ENCODE measurements at places on chromosomes 1 and 21.

GRCh38 chr1:154810571-154810970 is 59.5 kb downstream of the KCNN3 start:
- no peak for DNase-seq

- no peak for DNase-seq
Observed at GRCh38 chr21:39006571-39007311, 176.5 kb downstream of the PSMG1 start.

DNA sequence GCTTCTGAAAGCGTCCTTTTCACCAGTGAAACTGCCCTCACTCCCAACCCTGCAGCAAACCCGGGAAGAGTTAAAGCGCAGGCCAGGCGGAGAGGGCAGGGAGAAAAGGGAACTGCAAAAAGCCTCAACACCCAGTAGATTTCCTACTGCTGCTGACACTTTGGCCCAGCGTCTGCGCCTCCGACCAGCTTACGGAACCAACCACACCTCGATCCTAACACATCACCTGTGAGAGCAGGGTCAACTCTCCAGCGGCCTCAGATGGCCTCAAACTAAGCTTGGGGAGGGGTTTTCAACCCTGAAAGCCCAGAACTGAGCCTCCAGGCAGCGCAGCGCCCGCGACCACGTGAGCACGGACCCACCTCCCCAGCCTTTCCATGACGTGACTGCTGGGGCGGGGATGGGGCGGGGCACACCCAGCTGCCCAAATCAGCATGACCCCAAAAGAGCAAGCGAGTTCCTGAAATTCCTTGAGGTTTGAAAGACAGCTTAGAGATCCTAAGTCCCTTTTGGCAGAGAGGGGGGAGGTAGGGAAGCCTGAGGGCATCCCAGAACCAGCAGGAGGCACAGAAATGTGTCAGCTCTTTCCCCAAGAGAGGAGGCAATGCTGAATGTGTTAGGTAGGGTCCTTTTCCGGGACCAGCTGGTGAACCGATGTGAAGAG is 59.1 kb downstream of the ITPKB start:
- peak; percentile 90 for DNase-seq

- peak; percentile 78 for DNase-seq
Observed at GRCh38 chr1:204828352-204828850, 42.3 kb upstream of the NFASC start.

GRCh38 chr1:221888801-221889200 is 146.9 kb upstream of the DUSP10 start:
- no peak for DNase-seq

DNA sequence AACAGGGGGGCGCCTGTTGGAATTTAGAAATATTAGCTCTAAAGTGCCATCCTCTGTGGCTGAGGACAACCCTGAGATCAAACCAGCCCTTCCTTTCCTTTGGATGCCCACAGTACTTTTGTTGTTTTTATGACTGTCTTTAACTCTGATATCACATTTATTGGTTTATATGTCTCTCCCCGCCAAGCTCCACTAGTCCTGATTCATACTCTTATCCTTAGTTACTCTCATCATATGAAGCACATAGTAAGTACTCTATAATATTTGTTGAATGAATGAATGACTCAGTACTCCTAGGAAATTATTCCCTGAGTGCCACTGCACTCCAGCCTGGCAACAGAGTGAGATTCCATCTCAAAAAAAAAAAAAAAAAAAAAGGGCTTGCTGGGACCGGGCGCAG is 22.6 kb upstream of the NRDC start:
- peak; percentile 24 for DNase-seq

DNA sequence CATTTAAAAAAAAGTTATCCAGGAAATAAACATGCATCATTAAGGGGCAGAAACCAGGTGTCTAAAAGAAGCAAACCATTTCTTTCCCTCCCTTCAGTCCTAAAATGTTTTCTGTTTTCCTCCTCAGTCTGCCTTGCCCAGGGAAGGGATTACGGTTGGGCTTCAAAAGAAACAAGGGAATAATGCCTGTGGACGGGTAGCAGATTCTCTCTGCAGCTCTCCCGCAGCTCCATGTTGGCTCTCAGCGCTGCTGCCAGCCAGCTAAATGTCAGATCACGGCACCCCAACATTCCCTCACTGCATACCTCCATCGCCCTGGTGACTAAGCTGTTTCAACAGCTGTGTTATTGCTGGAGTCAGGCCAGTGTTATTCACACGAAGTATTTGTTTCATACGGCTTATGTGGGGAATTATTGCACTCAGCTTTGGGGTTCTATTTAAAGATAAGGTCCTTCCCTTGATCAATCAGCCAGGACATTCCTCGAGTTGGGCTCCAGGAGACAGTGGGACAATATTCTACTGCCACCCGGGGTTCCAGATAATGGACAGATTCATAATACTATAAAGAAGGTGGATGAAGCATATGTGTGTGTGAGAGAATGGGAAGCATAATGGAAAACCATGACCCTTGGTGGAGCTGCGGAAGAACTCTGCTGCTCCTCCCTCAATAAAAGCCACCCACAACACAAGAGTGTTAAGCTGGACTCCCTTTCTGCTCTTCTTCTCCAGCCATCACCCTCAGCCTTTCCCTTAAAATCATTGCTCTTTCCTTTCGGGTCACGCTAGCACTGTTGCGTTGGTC is 58.2 kb downstream of the WLS start:
- DNase-seq = peak; percentile 95

- DNase-seq = peak; percentile 47
Observed at GRCh38 chr1:19232524-19232846, 18.8 kb downstream of the EMC1 start.

- DNase-seq = no peak
Observed at GRCh38 chr1:243217349-243217748, 37.7 kb downstream of the CEP170 start.

GRCh38 chr1:107689159-107689558 is 275.8 kb downstream of the VAV3 start:
- peak; percentile 0 for DNase-seq

DNA sequence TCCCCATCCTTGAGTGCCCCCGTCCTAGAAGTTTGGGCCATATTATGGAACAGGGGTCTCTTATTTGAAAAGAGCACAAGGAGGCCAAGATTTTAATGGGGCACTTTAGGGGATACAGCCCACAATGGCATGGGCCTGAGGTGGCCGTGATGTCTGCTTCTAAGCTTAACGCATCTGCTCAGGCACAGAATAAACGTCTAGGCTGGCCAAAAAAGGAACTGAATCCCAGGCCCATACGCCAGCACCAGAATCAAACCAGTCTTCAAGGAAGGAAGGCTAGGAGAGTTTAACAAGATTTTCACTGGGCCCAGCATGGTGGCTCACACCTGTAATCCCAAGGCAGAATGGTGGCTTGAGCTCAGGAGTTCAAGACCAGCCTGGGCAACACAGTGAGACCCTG is 9.2 kb upstream of the SARS1 start:
- DNase-seq = no peak

DNA sequence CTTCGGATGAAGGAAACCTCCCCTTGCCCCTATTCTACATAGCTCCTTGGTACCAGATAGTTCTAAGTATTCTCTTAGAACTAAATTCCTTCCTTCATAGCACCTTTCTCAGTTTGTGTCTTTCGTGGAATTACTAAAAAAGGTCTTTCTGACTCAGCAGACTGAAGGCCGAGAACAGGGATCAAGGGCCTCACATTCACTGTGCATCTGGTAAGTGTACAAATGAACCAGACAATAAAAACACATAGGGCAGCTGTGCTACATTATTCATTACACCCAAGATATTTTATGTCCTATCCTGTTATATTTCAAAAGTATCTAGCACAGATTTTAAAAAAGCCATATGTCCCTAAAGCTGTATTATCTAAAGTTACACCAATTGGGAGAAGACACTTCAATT is 62.9 kb upstream of the HP1BP3 start:
- DNase-seq = no peak

- no peak for DNase-seq
Observed at GRCh38 chr1:201429736-201430501, 8.4 kb upstream of the TNNI1 start.

DNA sequence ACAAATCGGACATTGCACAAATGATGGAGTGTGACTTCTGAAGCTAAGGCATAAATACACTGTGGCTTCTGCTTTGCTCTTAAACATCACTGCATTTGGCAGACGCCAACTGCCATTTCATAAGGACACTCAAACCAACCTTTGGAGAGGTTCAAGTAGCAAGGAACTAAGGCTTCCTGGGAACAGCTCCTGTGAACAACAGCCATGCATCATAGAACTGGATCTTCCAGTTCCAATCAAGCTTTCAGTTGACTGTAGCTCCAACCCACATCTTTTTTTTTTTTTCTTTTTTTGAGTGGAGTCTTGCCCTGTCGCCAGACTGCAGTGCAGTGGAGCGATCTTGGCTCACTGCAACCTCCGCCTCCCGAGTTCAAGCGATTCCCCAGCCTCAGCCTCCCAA is 10.7 kb upstream of the HUNK start:
- no peak for DNase-seq

GRCh38 chr1:117032681-117033539 is 27.2 kb upstream of the TTF2 start:
- no peak for DNase-seq

DNA sequence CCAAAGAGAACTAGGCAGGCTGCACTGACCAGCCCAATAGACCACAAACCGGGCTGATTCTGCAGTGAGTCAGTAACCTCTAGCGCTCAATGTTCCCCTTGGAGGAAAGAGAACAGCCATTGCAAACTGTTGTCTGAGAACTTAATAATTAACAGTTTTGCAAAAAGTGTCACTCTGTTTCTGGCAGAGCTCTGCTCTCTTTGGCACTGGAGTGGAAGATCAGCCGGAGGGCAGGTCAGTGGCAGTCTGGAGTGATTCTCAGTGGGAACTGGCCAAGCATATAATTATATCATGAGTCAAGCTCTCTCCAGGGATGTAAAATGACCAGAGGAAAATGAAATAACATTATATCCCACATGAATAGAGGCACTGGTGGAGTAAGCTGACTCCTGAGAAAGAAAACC is 238.3 kb downstream of the HLX start:
- peak; percentile 95 for DNase-seq

GRCh38 chr1:61269602-61270001 is 187.2 kb downstream of the NFIA start:
- no peak for DNase-seq

DNA sequence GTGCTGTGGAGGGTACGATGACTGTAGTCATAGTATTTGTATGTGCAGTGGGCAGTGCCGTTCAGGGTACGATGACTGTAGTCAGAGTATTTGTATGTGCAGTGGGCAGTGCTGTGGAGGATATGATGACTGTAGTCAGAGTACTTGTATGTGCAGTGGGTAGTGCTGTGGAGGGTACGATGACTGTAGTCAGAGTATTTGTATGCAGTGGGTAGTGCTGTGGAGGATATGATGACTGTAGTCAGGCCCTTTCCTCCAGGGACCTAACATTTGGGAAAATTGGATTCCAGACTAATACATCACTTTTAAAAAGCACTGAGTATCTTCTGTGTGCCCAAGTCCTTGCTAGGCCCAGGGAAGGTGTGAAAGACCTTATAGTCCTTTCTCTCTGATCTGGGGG is 2.9 kb downstream of the ZNF672 start:
- no peak for DNase-seq

DNA sequence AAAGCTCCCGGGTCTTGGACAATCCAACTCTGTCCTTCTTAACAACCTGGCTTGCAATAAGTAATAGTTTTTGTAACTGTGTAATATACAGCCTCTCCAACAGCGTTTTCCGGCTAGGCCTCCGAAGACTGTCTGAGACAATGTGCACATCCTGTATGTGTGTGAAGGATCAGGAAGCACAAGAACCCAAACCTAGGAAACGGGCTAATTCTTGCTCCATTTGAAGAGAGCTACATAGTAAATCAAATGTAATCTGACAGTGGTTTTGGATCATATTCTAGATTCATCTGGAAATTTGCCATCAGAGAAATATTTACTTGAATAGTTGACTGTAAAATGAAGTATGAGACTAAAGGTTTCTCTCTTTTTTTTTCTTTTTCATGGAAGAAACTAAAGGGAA is 1.2 kb downstream of the GPR52 start:
- DNase-seq = peak; percentile 10

- no peak for DNase-seq
Observed at GRCh38 chr1:171922999-171923398, 81.7 kb downstream of the DNM3 start.

DNA sequence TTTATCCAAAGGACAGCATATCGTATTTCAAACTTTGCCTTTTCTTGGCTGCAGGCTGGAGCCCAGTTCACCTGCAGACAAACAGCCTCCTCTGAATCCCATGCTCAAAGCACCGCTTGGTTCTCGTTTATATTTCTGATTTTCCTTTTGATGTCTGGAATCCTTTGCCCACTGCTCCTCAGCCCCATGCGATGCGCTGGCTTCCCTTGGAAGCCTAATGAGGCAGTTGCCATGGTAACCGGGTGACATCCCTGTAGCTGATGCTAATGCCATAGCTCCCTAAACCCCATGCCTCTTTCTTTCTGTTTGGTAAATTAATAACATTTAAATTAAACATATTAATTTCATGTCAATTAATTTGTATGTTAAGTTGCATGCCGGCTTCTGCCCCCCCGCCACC is 327.1 kb downstream of the PRDM2 start:
- no peak for DNase-seq

GRCh38 chr1:242544071-242544470 is 19.6 kb upstream of the PLD5 start:
- no peak for DNase-seq

DNA sequence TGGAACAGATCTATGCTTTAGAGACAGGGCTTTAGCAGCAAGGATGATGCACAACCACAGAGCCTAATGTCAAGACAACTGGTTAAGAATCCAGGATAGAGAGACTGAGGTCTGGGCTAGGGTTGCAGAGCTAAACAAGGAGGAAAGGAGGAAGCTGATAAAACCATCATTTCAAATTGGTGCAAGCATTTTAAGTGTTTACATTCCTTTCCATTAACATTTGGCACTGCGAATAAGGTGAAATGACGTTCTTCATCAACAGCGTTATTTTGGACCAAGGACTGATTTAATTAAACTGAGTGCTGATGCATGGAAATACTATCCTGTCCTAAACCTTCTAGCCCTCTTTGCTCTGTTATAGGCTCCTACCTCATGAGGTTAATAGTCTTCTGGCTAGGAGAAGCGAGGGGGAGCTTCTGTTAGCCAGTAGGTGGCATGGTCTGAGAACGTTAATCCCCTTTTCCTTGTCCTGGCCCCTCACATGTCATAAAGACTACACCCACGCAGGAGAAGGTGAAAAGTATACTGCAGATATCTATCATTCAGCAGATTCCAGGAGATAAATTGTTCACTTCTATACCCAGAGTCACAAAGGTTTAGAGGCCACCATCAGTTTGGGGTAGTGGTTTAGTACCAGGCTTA is 7.6 kb upstream of the C1orf21 start:
- no peak for DNase-seq

- peak; percentile 23 for DNase-seq
Observed at GRCh38 chr21:16082038-16082816, 352.4 kb downstream of the USP25 start.

- no peak for DNase-seq
Observed at GRCh38 chr1:202285908-202286307, 55.8 kb downstream of the UBE2T start.
